Endothelial cell of umbilical vein (primary cell): ENCODE measurements at places on chromosomes 5 and 9. TPM values are rescaled to one million over a fixed set of nuclear protein-coding genes. Genes with fewer than 3 reads are reported as not detected.

The CATSPER3 gene
- total RNA-seq, result 0.71 TPM in 1 of 2 replicates, not detected in the other

The ANKS6 gene
- total RNA-seq, result 18.6 and 22.3 TPM in 2 replicates

DNA sequence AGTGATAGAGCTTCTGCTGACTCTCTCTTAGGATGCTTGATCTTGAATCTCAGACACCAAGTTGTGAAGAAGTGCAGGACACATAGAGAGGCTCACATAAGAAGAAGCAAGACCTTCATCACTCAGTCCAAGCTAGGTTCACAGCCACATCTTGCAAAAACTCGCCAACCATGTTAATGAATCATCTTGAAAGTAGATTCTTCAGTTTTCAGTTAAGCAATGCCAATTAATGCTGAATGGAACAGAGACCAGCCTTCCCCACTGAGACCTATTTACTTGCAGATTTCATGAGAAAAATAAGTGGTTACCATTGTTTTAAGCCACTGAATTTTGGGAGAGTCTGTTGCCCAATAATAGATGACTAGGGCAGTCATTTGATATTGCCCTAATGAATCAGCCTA is 217.7 kb upstream of the EDIL3 start:
- DNase-seq, result no peak

GRCh38 chr5:136020001-136020382 is 8.8 kb upstream of the TGFBI start:
- no peak for DNase-seq

- DNase-seq, result no peak
Measured at GRCh38 chr9:23659346-23660006, 166.6 kb downstream of the ELAVL2 start.

DNA sequence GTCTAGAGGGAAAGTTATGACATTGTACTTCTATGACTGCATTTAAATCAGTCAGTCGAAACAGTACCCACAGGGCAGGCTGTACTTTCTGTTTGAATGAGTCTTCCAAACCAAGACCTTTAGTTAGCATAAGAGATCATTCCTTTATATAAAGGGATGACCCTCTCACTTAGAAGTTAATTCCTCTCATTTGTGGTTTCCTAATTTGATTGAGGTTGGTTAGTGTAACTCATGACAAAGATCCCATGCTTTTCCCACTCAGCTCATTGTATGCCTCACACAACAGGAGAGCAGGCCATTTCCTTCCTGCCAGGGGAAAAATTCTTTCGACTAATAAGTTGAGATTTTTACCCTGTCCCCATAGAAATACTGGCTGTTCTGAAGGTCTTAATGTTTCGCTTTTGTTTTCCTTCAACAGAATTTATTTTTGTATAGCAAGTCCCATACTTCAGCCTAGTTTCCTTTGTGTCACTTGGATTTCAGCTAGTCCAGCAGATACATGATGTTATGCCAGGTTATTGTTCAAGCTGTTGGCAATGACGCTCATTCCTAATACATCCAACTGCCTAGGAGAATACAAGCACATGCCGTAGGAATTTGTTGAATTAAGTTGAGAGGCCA is 500.7 kb downstream of the SPATA31D1 start:
- DNase-seq, result no peak

DNA sequence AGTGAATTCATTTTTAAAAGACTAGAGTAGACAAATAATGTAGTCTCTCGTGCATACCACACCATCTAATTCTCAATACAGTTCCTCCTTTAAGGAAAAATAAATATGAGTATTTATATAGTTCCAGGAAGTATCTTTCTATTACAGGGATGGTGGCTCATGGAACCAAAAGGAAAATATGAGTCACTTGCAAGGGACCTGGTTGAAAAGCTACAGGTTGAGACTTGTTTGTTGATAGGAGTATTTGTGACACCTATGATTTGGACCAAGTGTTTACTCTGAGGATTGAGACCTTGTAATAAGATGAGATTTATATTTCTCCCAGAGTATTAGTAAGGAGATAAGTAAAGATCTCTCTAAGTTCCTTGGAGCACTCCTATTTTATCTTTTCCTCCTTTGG is 67.4 kb downstream of the CDO1 start:
- DNase-seq, result no peak

GRCh38 chr9:15300218-15300617 is 6.8 kb downstream of the TTC39B start:
- DNase-seq, result no peak

The NUP155 gene
- total RNA-seq, result 35.5 and 36.6 TPM in 2 replicates

- peak; percentile 81 for DNase-seq
Measured at GRCh38 chr9:114898741-114899140, 31.6 kb downstream of the TNFSF8 start.

DNA sequence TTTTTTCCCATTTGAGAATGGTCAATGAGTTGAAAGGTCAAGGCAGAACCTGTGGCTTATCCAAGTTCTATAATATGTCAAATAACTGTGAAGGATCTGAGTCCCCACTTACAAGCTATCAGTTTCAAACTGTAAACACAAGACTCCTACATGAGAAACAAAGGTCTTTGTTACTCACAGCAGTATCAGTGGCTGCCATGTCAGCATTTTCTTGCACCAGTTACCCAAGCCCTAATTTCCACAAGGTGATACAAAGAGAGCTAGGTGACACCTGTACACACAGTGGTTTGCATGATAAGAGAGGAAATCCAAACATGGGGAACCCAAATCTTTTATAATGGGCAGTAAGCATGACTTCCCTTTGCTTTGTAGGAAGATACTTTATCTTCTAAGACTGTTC is 8.0 kb upstream of the UBQLN1 start:
- no peak for DNase-seq

The RAB3C gene
- 0.04 TPM in 1 of 2 replicates, not detected in the other for total RNA-seq

The TTC39B gene
- 5.4 and 6.8 TPM in 2 replicates for total RNA-seq

DNA sequence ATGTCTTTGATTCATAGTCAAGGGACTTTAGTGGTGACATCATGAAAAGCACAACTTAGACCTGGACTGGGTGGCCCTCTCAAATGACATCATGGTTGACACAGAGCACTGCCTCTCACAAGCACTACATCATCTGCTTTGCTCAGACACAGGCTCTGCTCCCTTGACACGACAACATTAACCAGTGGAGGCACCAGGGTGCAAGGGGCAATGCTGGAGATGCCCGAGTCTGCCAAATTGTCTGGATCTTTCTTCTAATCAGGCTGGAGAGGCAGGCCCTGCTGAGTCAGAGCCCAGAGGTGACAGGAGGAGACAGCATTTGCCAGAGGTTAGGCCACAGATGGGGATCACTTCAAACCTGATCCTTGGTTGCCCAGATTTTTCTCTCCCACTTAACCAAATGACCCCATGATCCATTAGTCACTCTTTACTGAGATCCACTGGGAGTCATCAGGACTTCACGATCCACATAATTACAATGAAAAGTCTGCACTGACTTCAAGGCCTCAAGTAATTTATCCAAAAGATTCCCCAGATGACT is 174.4 kb downstream of the SLIT3 start:
- DNase-seq, result no peak

DNA sequence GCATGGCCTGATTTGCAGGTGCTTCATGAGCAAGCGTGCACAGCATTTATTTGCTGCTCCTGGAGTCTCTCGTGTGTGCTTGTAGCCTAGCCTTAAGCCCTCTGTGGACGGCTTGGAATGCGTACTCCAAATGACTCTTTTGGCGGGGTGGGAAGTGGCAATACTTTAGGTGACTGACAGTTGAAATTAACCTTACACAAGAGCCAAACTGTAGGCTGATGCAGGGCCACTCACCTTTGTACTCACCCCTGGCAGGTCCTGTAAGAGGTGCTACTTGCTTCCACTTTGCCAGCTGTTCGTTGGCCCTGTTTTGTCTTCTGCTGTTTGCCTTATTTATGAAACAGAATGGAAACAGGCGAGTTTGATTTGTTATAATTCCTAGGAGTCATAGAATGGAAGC is 22.9 kb downstream of the TENT4A start:
- no peak for DNase-seq

DNA sequence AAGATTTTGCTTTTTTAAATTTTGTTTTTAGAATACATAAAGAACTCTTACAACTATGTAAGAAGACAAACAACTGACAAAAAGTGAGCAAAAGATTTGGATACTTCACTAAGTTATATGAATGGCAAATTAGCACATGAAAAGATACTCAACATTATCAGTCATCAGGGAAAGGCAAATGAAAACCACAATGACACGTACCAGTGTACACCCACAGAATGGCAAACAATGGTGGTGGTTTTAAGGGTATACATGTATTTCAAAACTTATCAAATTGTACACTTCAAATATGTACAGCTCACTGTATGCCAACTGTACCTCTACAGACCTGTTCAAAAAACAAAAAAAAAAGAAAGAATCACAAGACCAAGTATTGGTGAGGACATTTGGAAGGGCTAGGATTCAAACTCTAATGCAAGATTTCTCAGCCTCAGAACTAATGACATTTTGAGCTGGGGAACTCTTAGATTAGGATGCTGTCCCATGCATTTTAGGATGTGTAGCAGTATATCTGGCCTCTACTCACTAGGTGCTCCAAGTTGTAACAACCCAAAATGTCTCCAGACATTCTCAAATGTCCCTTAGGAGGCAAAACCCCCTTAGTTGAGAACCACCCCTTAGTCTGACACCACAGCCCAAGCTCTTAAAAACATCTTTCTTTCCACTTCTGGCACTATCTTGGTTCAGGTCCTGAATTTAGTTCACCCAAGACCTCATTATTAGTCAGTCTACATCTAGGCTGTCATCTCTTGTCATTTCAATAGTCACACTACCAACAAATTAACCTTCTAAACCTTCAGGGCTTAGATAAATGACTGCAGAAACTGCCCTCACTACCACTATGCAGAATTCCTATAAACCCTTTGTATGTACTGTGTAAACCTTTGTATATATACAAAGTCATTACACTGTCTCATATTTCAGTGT is 9.7 kb downstream of the SCAI start:
- no peak for DNase-seq

GRCh38 chr5:78744951-78745534 is 96.5 kb upstream of the LHFPL2 start:
- DNase-seq, result no peak

DNA sequence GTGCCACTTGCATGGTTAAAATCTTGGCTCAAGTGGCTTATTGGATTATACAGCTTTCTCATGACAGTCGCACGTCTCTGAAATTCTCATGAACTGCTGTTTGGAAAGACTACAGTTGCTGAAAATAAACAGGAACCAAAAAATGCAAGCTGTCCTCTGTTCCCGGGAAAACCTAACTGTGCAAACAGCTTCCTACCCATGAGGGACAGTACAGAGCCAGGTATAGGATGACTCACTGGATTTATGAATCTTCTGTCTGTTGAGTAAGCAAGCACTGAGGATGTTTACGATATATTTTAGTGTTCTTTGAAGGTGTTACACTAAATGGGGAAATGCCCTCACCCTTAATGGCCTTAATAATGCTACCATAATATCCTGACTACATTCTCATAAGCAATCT is 380.3 kb upstream of the TNC start:
- no peak for DNase-seq

The POMT1 gene
- total RNA-seq, result 39.1 and 44.7 TPM in 2 replicates

The PCDHB14 gene
- 0.55 and 1.0 TPM in 2 replicates for total RNA-seq

GRCh38 chr9:85536076-85536475 is 205.7 kb downstream of the AGTPBP1 start:
- peak; percentile 41 for DNase-seq

The DBH gene
- total RNA-seq, result not detected in 2 replicates

- peak; percentile 9 for DNase-seq
Measured at GRCh38 chr5:118956727-118957126, 31.6 kb downstream of the DTWD2 start.

GRCh38 chr9:94720846-94721549 is 5.5 kb upstream of the AOPEP start:
- no peak for DNase-seq

The AKNA gene
- 19.9 and 22.4 TPM in 2 replicates for total RNA-seq

DNA sequence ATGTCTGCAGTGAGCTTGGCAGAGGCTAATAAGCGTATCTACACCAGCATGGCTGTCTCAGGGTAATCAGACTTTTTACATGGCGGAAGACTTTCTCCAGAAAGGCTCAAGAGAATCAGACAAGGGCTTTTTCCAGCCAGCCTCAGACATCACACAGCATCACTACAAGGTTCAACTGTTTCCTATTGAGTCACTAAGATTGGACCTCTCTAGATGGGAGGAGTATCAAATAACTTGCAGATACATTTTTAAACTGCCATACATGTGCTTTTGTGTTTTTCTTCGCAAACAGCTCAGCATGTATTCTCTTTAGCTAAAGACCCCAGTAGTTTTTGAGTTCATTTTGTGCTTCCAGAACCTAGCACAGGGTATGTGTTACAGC is 22.9 kb upstream of the PIK3R1 start:
- no peak for DNase-seq

The AHRR gene
- 3.1 and 5.1 TPM in 2 replicates for total RNA-seq

- no peak for DNase-seq
Measured at GRCh38 chr5:172235132-172235780, 41.3 kb downstream of the EFCAB9 start.

- DNase-seq, result no peak
Measured at GRCh38 chr5:5179079-5179478, 38.9 kb downstream of the ADAMTS16 start.

The RANBP3L gene
- total RNA-seq, result not detected in 2 replicates

The TYRP1 gene
- total RNA-seq, result not detected in 2 replicates

DNA sequence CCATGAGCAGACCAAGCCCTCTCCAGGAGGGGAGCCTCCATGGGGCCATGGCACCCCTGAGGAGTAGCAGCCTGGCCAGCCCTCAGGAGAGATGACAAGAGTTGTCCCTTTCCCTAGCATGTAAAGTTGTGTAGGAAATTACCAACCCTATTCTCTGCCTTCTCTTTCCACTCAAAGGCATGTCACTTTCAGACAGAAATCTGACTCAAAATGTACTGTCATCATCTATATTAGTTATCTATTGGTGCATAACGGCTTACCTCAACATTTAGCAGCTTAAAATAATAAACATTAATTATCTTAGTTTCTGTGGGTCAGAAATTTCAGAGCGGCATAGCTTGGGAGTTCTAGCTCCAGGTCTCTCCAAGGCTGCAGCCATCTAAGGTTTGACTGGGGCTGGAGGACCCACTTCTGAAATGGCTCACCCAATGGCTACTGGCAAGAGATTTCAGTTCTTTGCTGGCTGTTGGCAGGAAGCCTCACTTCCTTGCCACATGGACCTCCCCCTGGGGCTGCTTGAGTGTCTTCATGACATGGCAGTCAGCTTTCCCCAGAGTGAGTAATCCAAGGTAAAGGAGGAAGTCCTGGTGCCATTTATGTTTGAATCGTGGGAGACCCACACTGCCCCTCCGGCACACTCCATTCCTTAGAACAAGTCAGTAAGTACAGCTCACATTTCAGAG is 632.3 kb downstream of the CCDC171 start:
- DNase-seq, result no peak
